ENCODE measurements at places on chromosomes 12 and 14. TPM values are rescaled to one million over a fixed set of nuclear protein-coding genes. Genes with fewer than 3 reads are reported as not detected.

DNA sequence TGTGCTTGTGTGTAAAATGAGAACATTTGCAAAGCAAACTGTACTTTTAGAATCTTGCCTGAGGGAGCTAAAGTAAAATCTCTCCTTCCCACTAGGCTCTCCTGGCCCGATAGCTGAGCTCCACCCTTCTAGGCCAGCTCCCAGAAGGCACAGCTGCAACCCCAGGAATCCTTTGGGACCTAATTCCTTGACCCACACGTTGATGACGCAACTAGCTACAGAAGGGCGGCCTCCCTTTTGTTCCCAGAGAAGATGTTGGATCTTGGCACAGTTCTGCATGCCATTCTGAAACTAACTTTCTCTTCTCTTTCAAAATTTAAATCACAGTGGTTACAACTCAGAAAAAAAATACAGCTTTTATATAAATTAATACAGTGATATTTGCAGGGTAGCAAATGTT, 268.1 kb downstream of the EGLN3 start:
- no peak for DNase-seq

DNA sequence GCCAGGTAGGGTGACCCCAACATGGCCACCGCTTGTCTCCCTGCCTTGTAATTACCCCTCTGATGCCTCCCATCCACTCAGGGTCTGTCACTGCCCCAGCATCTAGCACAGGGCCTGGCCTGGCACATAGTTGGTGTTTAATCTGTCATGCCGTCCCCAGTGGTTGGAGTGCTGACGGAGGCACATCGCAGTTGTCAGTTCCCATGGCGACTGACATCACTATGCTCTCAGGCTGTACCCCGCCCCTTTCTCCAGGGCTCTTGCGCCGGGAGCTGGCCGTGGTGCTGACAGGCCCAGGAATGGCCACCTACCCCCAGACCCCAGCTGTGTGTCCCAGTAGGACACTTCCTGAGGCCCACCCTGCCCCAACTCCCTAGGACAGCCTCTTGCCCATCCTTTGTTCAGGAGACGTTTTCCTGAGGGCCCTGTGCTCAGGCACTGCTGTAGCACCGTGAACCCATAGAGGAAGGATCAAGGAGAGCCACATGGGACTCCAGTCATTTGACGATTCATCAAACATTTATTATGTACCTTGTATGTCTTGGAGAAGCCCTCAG, 23.0 kb downstream of the FAM222A start:
- no peak for DNase-seq

- peak; percentile 17 for DNase-seq
These were observed 127.7 kb upstream of the CAND1 start for GRCh38 chr12:67141296-67142018.

- DNase-seq = no peak
These were observed 204.5 kb upstream of the G2E3 start for GRCh38 chr14:30354439-30354838.

DNA sequence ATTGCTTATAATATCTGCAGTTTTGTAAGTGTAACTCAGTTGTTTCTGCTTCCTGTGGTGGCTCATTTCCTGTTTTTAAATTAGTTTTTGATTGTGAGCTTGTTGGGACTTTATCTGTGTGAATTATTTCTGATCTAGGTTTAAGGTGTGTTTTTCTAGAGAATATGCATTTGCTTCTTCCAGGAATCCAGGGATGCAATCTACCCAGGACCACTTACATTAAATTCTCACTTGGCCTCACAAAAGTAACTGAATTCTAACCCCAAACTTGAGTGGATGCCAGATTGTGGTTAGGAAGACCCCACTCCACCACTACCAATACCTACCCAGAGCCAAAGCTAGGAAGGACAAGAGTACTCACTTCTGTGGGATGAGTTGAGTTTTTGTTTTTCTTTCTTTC, 11.9 kb downstream of the STYX start:
- no peak for DNase-seq

DNA sequence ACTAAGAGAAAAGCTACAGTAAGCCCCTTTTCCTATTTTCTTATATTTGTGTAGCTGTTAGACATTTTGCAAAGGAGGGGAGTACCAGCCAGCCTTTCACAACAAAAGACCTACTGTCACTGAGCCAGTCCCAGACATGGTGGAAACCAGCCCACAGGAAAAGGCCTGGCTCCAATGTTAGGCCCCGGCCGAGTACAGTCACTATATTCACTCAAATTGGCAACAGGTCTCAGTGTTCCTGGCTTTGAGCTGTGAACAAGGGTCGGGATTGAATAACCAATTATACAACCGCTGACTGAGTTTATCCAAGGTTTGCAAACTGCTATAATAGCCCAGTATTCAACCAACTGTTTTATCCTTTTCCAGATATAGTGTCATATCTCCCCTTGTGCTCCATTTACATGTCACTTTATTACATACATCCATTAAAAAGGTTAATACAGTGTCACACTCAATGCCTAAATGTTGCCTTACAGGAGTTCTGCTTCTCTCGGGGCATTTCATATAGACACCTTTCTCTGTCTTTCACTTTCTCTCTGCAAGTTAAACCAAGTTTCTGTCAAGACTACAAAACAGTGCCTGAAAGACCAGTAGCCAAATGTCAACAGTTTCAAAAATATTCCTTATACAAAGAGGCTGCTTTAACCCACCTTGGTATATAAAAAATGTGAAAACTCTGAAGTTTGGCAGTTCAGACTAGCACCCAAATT, 178.1 kb downstream of the SOX5 start:
- peak; percentile 11 for DNase-seq

GRCh38 chr14:91685600-91685999, 46.3 kb downstream of the CATSPERB start:
- DNase-seq = no peak

DNA sequence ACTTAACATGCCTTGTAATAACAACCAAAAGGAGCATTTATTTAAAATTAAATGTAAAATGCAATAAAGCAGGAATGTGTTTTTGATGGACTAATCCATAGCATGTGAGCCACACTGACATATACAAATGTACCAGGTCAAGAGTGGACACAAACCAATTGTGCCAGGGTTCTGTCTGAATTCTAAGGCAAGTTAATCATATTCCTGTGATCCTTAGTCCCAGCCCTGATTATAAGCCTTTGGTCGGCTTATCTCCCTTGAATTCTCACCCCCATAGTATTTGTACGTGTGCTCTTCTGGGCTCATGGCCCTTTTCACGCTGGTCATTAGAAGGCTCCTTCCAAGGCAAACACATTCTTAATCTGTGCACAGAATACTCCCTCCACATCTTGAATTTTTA, 10.6 kb upstream of the SRSF5 start:
- no peak for DNase-seq

- DNase-seq = no peak
These were observed 49.5 kb downstream of the KLHL28 start for GRCh38 chr14:44912041-44912869.

CCDC60 gene
- polyA plus RNA-seq = 0.09 TPM

CLEC14A gene
- 23.9 TPM for polyA plus RNA-seq

AICDA gene
- 0.30 TPM for polyA plus RNA-seq

RFX4 gene
- polyA plus RNA-seq = 0.15 TPM

C12orf54 gene
- 0.44 TPM for polyA plus RNA-seq
